ENCODE measurements at places on chromosomes 1 and 21. TPM values are rescaled to one million over a fixed set of nuclear protein-coding genes. Genes with fewer than 3 reads are reported as not detected.
A peak's percentile ranks its signal among the peaks of the same experiment; 100 is the strongest.

The GABRD gene
- 6.8 TPM for total RNA-seq

The MANEAL gene
- 2.3 TPM for total RNA-seq

The OR2L13 gene
- not detected for total RNA-seq

The GRIK1 gene
- total RNA-seq, result 0.26 TPM

DNA sequence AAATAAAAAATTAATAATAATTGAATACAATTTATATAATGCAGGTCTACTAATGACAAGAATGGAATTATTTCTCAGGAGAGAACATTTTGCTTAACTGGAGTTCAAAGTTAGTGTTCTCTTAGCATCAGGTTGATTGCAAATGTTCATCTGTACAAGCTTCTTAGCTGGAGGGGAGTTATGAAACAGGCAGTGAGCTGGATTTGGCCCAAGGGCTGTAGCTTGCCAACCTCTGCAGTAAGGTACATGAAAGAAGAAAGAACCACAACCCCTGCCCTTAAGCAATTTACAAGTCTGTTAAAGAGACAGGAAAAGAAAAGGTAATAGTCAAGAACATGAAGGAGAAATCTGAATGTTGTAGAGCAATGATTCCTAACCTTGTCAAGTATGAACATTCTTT lies 17.0 kb downstream of the LPGAT1 start:
- DNase-seq, result no peak

DNA sequence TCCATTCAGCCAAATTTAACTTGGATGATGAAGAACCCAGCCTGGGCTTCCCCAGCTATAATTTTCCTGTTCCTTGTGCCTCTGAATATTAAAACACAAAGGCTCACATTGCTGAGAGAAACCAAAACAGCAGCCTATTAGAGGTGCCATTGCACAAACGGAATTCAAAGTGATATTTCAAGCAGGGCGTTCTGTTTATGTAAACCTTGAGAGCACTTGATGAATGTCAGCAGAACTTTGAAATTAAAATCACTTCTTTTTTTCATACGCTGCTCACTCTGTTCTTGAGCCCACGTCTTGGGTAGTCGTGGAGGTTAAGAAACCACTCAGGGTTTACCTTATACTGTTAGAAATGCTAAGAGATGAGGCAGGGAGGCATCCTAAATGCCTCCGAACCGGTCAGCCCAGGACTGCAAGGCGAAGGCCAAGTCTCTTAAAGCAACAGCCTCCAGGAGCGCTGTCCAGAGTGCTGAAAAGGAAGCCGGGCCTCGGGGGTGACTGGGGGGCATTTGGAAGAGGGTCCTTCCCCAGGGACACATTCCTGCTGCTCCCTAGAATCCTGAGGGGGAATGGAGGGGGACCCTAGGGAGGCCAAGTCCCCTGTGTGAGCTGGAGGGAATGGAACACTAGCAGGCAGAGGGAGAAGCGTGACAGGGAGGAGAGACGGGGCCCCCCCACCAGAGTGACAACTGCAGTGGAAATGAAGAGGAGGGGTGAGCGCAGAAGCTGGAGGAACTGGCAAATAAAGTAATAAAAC lies 154.8 kb upstream of the VAMP3 start:
- DNase-seq, result peak; percentile 72
